ENCODE measurements at places on chromosomes 1 and 21. TPM values are rescaled to one million over a fixed set of nuclear protein-coding genes. Genes with fewer than 3 reads are reported as not detected.

DNA sequence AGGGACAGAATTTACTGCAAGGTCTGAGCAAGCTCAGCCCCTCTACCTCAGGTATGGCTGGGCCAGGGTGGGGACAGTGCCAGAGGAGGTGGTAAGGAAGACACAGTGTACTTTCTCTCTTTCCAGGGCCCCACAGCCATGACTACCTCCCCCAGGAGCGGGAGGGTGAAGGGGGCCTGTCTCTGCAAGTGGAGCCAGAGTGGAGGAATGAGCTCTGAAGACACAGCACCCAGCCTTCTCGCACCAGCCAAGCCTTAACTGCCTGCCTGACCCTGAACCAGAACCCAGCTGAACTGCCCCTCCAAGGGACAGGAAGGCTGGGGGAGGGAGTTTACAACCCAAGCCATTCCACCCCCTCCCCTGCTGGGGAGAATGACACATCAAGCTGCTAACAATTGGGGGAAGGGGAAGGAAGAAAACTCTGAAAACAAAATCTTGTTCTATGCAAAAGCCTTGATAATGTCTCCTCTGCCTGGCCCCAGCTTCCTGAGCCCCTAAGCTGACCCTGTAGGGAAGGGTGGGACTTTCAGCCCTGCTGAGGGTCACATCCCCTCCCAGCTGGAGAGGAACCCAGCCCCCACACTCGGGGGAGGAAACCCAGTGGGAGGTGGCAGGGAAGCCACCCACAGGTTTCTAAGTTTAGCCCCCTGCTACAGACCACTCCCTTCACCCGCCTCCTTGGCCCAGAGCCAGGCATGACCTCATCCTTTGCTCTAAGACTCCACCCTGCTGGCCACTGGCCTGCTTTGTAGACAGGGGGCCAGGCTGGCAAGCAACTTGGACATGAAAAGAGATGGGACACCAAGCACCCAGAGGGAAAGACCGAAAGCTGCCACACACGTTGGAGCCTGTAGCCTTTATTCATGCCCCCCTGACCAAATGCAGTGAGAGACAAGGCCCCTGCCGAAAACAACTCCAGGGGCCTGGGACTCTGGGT, 6.4 kb downstream of the RHOC start:
- DNase-seq: peak; percentile 98

- no peak for DNase-seq
Measured at GRCh38 chr1:244815600-244816099, 19.8 kb upstream of the COX20 start.

GRCh38 chr1:113416496-113416895, 26.2 kb downstream of the MAGI3 start:
- peak; percentile 49 for DNase-seq

GRCh38 chr1:161771161-161771560, 5.0 kb downstream of the ATF6 start:
- no peak for DNase-seq

GRCh38 chr1:108634521-108634920, 26.4 kb downstream of the HENMT1 start:
- DNase-seq: no peak

GRCh38 chr1:154820646-154821045, 49.4 kb downstream of the KCNN3 start:
- DNase-seq: no peak

GRCh38 chr1:219938706-219939105, 10.3 kb upstream of the SLC30A10 start:
- no peak for DNase-seq

- no peak for DNase-seq
Measured at GRCh38 chr1:53330819-53331218, 2.9 kb upstream of the LRP8 start.

DNA sequence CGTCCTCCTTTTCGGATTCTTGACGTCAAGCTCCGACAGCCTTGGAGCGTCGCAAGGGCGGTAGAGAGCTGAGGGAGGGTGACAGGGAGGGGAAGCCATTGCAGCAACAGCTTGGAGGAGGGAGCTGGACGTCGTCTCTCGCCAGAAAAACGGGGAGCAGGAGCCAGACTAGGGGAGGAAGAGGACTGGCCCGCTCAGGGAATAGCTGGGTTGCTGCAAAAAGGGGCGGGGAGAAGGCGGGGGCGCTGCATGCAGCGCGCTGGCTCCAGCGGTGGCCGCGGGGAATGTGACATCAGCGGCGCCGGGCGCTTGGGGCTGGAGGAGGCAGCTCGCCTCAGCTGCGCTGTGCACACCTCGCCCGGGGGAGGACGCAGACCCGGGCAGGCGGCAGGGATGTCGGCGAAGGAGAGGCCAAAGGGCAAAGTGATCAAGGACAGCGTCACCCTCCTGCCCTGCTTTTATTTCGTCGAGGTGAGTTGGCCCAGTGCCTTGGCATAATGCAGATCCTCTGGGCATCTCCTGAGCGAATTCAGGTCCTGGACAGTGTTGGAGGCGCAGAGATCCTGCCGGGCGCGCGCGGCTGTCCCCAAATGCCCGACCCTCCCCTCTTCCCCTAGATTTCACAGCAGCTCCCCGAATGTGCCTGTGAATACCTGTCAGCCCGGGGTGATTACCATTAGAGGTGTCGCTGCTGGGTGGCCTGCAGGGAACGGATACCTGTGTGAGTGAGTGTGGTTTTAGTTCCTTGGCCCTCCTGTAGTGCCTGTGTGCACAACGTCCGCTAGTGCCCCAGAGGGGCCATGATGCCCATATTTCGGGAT, at the start of gene PLPPR4:
Gene PLPPR4 (plus strand): TSS at position 292 of the 821 bp plus-strand sequence. CDS start 102 bp downstream, at position 394.
- peak; percentile 61 for DNase-seq

DNA sequence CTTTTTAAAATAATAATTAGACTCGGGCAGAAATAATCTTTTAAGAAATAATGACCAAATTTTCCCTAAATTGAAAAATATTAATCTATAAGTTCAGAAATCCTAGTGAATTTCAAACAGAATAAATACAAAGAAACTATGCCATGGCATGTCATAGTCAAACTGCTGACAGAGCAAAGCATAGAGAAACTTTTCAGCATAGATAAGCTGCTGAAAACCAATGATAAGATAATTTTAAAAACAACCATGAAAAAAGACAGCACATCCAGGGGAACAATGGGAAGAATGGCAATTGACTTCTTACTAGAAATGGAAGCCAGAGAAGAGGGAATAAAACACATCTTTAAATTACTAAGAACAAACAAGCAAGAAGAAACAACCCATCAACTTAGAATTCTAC, 19.8 kb downstream of the CD1D start:
- no peak for DNase-seq

HSD11B1 gene
- 1.1 TPM for total RNA-seq

KIF17 gene
- 2.4 TPM for total RNA-seq

PTPN22 gene
- total RNA-seq: 0.92 TPM

FNBP1L gene
- 57.0 TPM for total RNA-seq

LCE2B gene
- total RNA-seq: not detected

TRAF3IP3 gene
- total RNA-seq: 3.4 TPM

PAQR7 gene
- total RNA-seq: 6.5 TPM

PLA2G4A gene
- 8.4 TPM for total RNA-seq

IRF6 gene
- 19.4 TPM for total RNA-seq

CELA3A gene
- not detected for total RNA-seq

HSD3B1 gene
- not detected for total RNA-seq

All from tongue (tissue), 3 donors.